ENCODE measurements at places on chromosomes 1 and 21. TPM values are rescaled to one million over a fixed set of nuclear protein-coding genes. Genes with fewer than 3 reads are reported as not detected.

Gene ITGB2
- 23.3 TPM for total RNA-seq

Gene BSND
- total RNA-seq: not detected

Gene OR2L2
- total RNA-seq: not detected

- H3K36me3 ChIP-seq: no peaks in the 10 kb centered on the region
- H3K27ac ChIP-seq: no peak overlapping the region
- DNase-seq: peak; percentile 46
- H3K4me1 ChIP-seq: no peaks in the 10 kb centered on the region
- H3K27me3 ChIP-seq: no peaks in the 10 kb centered on the region
Measured at GRCh38 chr1:228998179-228998578, 262.9 kb downstream of the RHOU start.

DNA sequence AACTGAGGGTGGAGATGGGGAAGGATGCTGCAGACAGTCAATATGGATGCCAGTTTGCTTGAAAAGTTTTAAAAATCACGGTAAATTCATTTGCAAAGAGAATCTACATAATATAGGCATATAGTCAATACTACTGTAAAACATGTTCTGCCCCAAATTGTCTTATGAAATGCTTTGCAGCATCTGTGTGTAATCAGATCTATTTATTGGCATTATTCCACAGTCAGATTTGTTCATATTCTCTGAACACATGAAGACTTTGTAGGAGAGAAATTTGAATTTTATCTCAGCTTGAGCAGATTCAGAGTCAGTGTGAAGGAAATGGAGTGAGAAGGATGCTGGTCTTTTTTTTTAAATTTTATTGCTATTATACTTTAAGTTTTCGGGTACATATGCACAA is 88.5 kb downstream of the PLPPR4 start:
- DNase-seq: no peak
- no peak overlapping the region for H3K27ac ChIP-seq
- no peak overlapping the region for H3K4me3 ChIP-seq

DNA sequence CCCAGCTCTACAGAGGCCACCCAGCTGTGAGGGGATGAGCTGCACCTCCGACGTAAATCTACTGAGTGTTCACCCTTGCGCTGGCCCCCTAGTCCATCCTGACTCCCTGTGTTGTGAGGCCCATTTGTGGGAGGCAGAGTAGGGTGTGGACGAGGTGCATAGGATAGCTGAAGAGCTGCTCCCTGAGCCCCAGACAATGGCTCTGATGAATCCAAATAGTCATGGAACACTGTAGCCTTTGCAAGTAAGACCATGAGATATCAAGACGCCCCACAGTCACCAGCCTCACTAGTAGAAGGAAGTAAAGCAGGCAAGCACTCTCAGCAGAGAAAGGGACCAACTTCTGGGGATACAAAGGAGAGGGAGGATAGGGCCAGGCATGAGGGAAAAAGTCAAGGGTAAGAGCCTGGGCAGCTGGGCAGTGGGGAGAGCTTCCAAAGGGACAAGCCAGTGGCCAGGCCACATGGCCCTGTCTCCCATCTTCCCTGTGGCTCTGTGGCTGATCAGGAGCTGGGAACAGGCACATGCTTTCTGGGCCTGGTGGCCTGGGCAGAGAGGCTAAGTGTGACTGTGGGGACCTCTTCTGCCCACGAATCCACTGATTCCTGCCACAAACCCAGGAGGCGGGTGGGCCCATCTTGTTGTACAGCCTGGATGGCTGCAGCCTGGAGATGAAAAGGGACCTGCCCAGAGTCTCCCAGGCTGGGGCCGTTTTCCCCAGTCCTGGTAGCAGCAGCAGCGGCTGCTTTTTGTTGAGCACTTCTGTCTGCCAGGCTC is 55.5 kb upstream of the EPS8L3 start:
- H3K27ac ChIP-seq: no peak overlapping the region
- H3K4me3 ChIP-seq: no peak overlapping the region
- H3K36me3 ChIP-seq: no peaks in the 10 kb centered on the region
- no peaks in the 10 kb centered on the region for H3K27me3 ChIP-seq
- DNase-seq: no peak

DNA sequence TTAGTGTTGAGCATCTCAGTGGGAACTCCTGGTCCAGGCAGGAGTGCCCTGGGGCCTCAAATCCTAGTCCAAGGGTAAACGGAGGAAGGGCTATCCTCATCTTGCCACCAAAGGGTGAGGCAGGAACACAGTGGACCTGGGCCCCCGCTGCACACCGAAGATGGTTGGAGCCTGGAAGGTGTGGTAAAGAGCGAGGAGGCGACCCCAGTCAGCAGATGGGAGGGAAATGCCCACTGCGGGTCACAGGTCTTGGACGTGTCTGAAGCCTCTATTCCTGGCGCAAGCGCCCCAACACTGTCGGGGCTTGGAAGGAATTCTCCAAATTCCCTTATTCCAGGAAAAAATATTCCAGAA is 38.5 kb upstream of the SYNC start:
- H3K4me1 ChIP-seq: peaks cover 65% of the 10 kb centered on the region
- H3K36me3 ChIP-seq: no peaks in the 10 kb centered on the region
- no peaks in the 10 kb centered on the region for H3K27me3 ChIP-seq
- H3K4me3 ChIP-seq: peak overlapping the region; percentile 59
- DNase-seq: no peak
- H3K27ac ChIP-seq: peak overlapping the region; percentile 98
